Posterior vena cava (tissue), 2 donors: ENCODE measurements at places on chromosomes 5 and 9.

DNA sequence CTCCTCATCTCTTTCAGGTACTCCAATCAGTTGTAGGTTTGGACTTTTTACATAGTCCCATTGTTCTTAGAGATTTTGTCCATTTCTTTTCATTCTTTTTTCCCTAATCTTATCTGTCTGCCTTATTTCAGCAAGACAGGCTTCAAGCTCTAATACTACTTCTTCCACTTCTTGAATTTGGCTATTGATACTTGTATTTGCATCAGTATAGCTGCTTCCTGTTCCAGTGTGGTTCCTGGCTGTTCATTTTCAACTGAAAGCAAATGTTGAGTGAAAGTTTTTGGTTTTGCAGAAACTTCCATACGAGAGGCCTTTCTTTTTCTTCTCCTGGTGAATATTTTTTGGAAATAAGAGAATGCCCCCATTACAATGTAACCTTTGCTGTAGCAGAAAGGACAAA, 12.0 kb upstream of the IFNA1 start:
- no peak for DNase-seq

GRCh38 chr5:143733665-143734455, 78.1 kb upstream of the HMHB1 start:
- DNase-seq, result no peak

DNA sequence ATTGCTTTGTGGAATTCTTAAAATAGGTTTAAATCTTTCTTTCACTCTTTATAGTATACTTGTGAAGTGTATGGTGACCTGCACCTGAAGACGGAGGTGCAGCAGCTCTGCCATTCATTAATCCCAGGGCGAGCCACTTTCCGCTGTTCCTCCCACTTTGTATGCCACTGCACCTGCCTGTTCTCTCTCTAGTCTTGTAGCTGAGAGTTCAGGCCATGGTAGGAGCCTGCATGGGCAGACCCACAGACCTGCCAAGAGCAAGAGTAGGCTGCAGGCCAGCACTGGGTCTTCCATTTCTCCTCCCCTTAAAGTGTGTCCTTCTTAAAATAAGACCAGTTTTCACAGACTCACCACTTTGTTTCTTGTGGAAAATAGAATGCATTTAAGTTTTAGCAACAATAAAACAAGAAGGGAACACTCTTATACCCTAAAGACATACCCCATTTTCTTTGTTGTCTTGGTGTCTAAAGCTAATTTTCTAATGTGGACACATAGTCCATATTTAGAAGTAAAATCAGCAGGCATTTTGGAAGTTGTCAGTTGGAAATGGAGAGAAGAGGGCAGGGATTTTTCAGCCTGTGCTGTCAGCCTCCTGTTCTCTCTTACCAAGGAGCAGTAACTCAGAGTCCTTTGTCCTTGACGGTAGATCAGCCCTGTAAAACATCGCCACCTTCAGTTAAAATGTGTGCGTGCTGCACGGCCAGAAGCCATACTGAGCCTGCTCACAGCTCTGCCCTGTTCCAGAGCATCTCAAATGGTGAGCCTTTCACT, 103.2 kb downstream of the SNCAIP start:
- peak; percentile 65 for DNase-seq

DNA sequence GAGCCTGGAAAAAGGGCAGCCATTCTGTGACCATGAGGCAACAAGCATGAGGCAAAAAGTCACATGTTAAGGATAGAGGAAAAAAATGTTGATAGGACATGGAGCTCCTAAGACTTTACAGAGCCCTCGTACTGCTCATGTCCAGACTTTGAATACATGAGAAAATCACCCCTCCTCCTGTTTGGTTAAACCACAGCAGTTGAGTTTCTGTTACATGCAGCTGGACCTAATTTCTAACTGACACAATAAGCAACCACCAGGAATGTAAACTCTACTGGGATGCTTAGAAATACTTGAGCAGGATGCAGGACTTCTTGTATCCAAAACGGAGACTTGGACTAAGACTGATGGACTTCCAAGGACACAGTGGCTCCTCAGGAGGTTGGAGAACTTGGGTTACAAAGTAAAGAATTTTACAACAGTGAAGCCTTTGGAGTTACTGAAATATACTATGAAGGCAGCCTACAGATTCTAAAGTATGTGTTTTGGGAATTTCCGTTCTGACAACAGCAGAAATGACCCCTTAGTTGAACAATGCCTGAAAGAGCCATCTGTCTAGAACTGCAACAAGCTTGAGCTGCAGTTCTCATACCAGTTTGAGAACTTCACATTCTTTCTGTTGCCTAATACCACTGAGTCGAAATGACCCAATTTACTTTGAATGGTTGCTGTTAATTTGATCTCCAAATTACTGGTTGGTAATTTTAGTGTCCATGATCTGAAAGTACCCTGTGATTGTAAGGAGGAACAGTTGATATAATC, 268.9 kb downstream of the PIK3R1 start:
- DNase-seq, result no peak

DNA sequence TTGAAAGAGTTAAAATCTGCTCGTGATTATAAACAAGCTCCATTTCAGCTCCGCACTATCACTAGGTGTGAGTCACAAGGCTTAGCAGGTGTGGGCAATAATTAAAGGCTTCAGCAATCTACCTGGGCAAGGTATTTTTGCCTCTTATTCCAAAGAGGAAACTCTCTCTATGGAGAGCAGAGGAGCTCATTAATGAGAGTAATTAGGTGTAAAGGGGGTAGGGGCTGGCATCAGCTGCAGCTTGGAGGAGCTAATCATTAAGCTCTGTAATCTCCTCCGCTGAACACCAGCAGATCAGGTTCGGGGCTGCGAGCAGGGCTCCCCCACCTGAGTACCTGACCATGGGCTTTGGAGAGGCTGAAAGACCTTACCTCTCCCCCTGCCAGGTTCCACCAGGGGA, 129.2 kb downstream of the CRB2 start:
- no peak for DNase-seq

DNA sequence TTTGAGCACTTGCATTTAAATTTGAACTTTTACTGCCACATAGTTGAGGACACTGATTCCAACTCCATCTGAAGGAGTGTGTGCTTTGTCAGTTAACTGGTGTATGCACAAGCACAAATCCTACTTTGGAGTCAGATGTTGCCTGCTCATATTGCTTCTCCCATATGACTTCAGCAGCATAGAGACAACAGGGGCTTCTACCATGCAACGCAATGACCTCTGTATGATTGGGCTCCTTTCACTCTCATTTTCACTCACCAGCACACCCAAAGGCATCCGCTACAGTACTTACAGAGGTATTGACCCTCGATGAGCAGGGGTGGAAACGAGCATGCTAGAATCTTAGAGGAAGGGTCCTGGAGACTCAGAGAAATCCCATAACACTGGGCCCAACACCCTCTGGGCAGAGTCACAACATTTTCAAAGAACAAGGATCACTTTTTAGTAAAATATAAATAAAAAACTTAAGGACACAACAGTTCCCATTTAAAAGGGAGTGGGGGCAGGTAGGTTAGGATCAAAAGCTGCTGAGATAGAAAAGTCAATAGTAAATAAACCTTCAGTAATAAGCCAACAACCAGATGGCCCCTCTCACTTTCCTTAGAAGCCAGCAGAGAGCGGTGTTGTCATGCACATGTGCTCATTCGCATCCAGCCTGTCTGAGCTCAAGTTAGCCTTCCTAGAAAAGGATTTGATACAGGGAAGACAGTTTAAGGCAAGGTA, 203.8 kb downstream of the SNCAIP start:
- DNase-seq, result no peak

GRCh38 chr5:149646564-149646963, 65.3 kb downstream of the ARHGEF37 start:
- DNase-seq, result no peak

DNA sequence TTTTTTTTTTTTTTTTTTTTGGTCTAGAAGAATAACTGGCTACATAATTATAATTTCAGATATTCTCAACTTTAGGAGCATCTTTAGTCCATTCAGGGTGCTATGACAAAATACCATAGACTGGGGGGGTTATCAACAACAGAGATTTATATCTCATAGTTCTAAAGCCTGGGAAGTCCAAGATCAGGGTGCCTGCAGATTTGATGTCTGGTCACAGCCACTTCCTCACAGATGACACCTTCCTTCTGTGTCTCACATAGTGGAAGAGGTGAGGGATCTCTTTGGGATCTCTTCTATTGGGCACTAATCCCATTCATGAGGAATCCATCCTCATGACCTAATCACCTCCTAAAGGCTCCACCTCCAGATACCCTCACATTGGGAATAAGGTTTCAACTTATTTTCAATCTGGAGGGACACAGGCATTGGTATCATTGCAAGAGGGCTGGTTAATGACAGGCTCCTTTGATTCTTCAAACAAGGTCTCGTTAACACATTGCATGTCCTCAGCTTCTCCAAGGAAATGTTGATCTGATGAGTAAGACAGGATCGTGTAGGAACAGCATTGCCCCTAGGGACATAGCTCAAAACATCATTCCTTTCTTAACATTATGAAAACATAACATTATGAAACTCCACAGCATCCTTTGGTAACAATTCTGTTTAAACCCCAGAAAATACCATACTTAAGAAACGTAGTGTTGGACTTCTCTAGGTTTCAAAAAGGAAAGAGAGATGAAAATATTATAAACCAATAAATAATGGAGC, 372.4 kb downstream of the SEMA5A start:
- DNase-seq, result no peak

- no peak for DNase-seq
Observed at GRCh38 chr5:109946610-109947009, 256.9 kb downstream of the MAN2A1 start.
